Endodermal cell (in vitro differentiated cells): ENCODE measurements at places on chromosomes 7 and 10.

DNA sequence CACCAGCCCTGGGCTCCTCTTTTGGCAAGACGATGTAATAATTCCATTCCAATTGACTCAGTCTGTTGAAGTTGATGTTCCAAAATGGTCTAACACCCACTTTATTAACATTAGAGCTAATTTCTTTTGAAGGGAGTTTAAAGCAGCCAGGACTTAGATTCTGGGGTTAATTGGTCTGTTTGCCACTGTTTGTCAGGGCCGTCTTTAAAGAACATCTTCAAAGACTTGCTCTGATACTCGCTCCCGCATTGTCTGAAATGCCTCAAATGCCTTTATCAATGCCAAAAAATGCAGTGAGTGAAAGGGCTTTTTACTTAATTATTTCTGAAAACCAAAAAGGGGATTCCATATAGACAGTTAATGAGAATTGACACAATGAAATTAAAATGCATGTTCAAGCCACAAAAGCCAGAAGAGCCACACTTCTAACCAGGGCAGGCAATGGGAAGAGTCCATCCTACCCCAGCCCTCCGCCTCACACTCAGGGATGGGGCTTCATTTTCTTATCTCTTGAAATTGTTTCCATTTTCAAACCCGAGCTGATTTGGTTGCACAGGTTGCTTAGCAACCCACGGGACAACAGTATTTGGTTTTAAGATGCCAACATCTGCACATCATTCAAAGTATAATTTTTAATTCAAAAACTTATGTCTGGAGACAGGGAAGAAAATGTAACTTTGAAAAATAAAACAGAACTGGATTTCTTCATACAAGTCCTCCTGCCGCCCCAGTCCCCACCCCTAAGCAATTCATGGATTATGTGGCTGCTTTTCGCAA, 163.0 kb downstream of the FGFR2 start:
- DNase-seq, result no peak

DNA sequence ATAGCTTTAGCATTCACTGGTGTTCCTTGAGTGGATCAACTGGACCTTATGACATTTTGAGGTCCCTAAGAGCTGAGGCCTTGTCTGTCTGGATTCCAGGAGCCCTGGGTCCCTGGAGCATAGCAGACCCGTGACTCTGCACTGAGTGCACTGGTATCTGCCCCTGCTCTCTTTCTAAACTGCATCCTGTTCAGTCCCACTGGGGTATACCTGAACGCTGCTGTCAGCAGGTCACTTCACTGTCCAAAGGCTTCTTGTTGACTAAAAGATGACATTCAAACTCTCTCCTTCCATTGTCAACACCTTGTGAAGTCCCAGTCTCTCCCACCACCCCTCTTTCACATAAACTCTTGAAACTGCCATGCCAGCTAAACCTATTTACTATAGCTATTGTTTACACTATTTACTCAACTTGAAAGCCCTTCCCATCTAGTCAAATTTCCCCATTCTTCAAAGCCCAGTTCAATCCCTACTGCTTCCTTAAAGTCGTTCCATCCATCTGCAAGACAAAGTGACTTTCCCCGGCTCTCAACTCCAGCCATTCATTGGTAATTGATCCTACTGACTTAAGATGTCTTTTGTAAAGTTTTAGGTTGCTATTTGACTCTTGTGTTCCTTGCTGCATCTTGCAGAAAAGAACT, 523.3 kb downstream of the KCNMA1 start:
- peak; percentile 65 for DNase-seq

GRCh38 chr7:88269586-88269985, 37.1 kb downstream of the STEAP4 start:
- no peak for DNase-seq

- peak; percentile 98 for DNase-seq
These were observed at the start of gene PCLO for GRCh38 chr7:83162402-83163256. TSS of gene PCLO (minus strand) at chr7:83162884. CDS start at chr7:83162592, 292 bp downstream.

DNA sequence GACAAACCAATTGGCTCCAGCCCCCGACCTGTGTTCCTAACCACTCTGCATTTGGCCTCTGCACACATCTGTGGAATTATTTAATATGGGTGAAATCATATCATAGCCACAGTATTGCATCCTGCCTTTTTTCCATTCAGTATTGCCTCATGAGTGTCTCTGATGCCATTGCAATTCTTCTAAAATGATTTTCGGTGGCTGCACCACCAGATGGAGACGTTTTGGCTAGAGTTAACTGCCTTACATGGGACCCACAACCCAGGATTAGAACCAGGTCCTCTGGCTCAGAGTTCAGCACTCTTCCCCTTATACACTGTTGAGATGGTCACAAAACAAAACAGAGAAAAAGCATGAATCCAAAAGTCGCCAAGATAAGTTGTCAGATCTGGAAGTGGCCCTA, 180.8 kb downstream of the EMX2 start:
- DNase-seq, result no peak

- DNase-seq, result peak; percentile 59
These were observed 175.9 kb downstream of the POU6F2 start for GRCh38 chr7:39153647-39154046.

DNA sequence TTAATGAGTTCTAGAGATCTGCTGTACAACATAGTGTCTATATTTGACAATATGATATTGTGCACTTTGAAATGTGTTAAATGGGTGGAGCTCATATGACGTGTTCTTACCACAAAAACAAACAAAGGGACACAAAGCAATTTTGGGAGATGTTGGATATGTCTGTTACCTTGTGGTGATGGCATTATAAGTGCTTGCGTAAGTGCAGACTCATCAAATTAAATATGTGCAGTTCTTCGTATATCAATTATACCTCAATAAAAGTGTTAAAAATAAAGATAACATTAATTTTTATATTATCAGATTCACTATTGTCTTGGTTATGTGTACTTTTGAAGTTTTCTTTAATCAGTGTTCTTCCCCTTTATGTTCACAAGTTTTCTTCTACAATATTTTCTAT, 372.9 kb upstream of the COBL start:
- DNase-seq, result no peak

GRCh38 chr7:12519682-12520009, 50.9 kb upstream of the SCIN start:
- no peak for DNase-seq

DNA sequence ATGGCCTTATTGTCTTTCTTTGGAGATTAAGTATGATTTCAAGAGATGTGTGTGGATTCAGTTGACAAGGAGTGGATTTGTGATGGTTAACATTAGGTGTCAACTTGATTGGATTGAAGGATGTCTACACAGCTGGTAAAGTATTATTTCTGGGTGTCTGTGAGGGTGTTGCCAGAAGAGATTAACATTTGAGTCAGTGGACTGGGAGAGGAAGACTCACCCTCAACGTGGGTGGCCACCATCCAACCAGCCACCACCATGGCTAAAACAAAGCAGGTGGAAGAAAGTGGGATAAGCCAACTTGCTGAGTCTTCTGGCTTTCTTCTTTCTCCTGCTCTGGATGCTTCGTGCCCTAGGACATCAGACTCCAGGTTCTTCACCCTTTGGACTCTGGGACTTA, 76.1 kb downstream of the GPR37 start:
- DNase-seq, result no peak

GRCh38 chr7:30831227-30831626, 60.0 kb downstream of the MINDY4 start:
- DNase-seq, result no peak

GRCh38 chr7:107725138-107725740, 18.7 kb upstream of the CBLL1 start:
- DNase-seq, result peak; percentile 63

DNA sequence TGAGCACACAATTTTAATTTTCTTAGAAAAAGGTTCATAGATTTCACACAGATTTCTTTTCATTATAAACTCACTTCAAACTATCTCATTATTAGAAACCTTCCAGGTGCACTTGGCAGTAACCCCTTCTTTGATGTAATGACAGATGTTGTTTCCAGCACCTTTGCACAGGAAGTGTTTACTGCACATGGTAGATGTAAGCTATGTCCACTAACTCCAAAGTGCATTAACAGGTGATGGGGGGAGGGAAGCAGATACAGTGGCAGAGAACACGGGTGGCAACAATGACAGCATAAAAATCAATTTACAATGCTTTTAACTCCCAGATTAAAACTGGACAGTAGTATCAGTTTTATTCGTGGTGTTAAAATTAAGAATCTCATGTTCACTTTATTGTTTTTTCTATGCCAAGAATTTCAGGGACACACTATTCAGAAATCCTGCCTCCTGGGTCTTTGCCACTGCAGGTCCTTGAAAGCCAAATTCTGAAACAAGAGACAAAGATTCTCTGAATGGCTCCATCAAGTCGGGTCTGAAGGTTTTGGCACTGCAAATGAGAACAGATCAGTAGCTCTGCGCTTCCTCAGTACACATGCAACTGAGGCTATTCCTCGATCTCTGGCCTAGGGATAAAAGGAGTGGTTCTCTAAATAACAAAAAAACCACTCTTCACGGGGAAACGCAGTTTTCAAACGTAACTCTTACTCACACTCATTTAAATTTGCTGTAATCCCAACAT, 187.7 kb downstream of the JAZF1 start:
- no peak for DNase-seq

DNA sequence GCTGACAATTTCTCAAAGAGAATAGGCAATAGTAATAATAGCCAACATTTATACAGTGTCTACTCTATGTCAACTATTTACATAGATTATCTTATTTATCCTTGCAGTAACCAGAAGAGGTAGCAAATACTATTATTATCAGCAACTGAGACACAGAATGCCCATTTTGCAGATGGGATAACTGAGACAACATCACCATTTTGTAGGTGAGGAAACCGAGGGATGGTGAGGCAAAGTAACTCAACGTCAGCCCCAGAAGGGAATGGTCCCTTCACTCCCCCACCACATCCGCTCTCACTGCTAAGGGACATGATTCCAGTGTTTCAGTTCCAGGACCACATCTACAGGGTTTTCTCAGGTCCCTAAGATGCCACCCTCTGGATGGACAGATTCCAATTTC, 261.2 kb upstream of the NEBL start:
- DNase-seq, result no peak

DNA sequence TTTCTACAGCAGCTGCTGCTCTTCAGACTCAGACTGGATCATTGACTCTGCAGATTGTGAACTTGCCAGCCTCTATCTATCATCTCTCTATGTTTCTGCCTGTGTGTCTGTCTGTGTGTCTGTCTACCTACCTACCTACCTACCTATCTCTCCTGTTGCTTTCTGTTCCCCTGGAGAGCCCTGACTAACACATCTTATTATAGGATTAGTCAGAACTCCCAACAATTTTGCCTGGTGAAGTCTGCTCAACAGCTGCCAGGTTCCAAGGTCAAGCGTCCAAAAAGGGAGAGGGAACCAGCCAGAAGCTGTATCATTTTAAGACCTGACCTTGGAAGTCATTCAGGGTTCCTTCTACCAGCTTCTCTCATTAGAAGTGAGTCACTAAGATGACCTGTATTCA, 579.0 kb upstream of the DPP6 start:
- DNase-seq, result no peak

DNA sequence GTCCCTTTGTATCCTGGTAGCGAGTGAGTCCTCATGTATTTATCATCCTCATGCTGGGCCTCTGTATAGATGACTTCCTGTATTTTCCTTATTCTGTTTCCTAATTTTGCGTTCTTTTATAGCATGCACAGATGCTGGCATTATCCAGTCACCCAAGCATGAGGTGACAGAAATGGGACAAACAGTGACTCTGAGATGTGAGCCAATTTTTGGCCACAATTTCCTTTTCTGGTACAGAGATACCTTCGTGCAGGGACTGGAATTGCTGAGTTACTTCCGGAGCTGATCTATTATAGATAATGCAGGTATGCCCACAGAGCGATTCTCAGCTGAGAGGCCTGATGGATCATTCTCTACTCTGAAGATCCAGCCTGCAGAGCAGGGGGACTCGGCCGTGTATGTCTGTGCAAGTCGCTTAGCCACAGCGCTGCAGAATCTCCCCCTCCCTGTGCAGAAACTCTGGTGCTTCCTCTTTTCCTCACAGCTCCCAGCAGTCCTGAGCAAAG, 183.1 kb upstream of the PRSS58 start:
- DNase-seq, result no peak

DNA sequence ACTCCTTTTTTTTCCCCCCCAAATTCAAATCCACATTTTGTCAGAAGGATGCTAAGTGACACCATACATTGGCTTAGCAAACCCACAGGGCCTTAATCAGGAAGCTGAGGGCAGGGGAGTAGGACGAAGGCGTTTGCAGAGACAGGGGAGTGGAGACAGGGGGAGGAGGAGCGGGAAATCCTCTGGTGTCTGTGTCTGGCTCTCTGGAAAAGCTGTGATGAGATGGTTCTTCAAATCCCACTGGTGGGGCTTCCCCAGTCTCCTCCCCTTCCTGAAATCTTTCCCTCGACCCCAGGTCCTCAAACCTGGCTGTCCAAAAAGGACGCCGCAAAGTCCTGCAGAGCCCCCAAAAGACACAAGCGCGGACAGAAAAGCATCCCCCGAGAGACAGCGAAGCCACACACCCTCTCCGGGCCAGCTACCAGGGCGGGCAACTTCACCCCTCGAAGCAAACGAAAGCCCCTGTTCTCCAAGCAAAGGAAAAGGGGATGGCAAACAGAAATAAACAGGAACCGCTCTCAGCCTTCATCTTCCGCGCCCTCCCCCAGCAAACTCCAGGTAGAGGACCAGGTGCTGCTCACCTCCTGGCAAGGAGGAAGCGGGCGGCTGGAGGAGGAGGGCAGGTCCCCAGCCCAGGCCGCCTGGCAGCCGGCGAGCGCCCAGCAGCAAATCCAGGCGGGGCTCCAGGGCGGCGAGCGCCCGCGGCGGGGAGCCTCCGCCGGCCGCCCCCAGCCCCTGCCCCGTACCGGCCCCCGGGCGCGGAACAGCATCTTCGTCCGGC, 520 bp downstream of the ELAPOR2 start:
- peak; percentile 86 for DNase-seq

GRCh38 chr7:95772771-95773581, 622 bp downstream of the DYNC1I1 start:
- DNase-seq, result peak; percentile 73
